ENCODE measurements at places on chromosomes 12 and 14.
A peak's percentile ranks its signal among the peaks of the same experiment; 100 is the strongest.

DNA sequence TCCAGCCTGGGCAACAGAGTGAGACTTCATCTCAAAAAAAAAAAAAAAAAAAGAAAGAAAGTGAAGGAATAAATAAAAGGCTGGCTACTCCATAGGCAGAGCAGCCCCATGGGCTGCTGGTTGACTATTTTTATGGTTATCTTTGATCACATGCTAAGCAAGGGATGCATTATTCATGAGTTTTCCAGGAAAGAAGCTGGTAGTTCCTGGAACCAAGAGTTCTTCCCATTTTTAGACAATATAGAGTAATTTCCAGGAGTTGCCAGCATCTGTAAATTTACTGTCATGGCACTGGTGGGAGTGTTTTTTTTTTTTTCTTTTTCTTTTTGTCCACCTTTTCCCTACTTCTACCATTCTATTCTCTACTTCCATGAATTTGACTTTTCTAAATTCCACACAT lies 24.2 kb downstream of the FGD4 start:
- peaks cover 5% of the 10 kb centered on the region for H3K27me3 ChIP-seq
- H3K4me1 ChIP-seq, result no peaks in the 10 kb centered on the region
- no peak for DNase-seq
- H3K27ac ChIP-seq, result no peak overlapping the region
- peaks cover 3% of the 10 kb centered on the region for H3K36me3 ChIP-seq

- DNase-seq, result no peak
- H3K36me3 ChIP-seq, result peaks cover 4% of the 10 kb centered on the region
- H3K27ac ChIP-seq, result peak overlapping the region; percentile 93
- H3K4me3 ChIP-seq, result peak overlapping the region; percentile 51
- peaks cover 94% of the 10 kb centered on the region for H3K4me1 ChIP-seq
These were observed 37.4 kb downstream of the SH2B3 start for GRCh38 chr12:111443086-111443485.

DNA sequence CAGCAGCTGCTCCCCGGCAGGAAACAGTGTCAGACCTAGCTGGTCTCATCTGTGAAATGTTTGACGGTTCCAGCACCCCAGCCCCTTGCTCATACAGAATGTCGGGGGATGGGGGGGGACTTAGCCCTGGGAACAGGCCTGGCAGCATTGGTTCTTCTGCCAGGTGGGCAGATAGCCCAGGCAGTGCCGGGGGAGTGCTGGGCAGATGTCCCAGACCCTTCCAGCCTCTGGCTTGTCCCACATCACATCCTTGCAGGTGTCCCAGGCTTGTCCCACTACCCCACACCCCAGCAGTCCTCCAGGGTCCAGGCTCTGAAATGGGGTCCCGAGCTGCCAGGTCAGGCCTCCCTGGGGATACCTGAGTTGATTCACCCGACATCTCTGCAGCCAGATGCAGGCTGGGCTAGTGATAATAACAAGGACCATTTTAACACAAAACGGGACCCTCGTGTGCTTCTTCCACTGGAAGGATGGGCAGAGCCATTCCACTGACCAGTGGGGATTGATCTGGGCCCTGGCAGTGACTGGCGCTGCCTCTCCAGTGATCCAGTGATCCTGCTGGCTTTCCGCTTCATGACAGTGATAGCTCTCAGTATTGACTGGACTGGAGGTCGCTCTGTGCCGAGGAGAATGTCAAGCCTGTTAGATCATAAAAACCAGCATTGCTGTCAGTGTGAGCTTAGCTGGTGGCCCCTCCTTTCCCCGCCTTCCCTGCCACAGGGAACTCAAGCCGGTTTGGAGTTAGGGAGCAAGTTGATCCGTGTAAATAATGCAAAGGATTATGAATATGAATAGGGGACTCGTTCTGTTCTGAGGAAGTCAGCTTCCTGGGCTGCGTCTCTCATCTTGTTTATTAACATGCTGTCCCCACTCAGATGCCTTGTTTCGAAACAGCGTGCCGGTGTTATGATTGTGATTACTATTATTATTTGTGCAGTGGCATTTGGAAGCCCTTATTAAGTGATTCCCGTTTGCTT lies 180.6 kb downstream of the AACS start:
- H3K4me1 ChIP-seq, result no peaks in the 10 kb centered on the region
- peaks cover 9% of the 10 kb centered on the region for H3K27me3 ChIP-seq
- DNase-seq, result no peak

GRCh38 chr14:70018713-70019211 lies 139.5 kb downstream of the SMOC1 start:
- DNase-seq, result no peak
- H3K36me3 ChIP-seq, result no peaks in the 10 kb centered on the region
- H3K4me3 ChIP-seq, result peak overlapping the region; percentile 56

GRCh38 chr12:96256672-96257361 lies 62.6 kb downstream of the ELK3 start:
- H3K4me1 ChIP-seq, result peaks cover 24% of the 10 kb centered on the region
- no peak for DNase-seq
- H3K27ac ChIP-seq, result no peak overlapping the region
- H3K4me3 ChIP-seq, result no peak overlapping the region
- H3K27me3 ChIP-seq, result no peaks in the 10 kb centered on the region
- H3K36me3 ChIP-seq, result peaks cover 16% of the 10 kb centered on the region

GRCh38 chr12:124259154-124260066 lies 35.5 kb upstream of the RFLNA start:
- no peak overlapping the region for H3K27ac ChIP-seq
- no peaks in the 10 kb centered on the region for H3K36me3 ChIP-seq
- DNase-seq, result no peak
- no peak overlapping the region for H3K4me3 ChIP-seq

GRCh38 chr12:62679608-62680007 lies 213.0 kb downstream of the MON2 start:
- H3K36me3 ChIP-seq, result no peaks in the 10 kb centered on the region
- no peaks in the 10 kb centered on the region for H3K4me1 ChIP-seq
- H3K4me3 ChIP-seq, result no peak overlapping the region
- no peak for DNase-seq
- H3K27me3 ChIP-seq, result no peaks in the 10 kb centered on the region

GRCh38 chr12:64694130-64695040 lies 64.8 kb downstream of the GNS start:
- no peak overlapping the region for H3K4me3 ChIP-seq
- DNase-seq, result no peak
- H3K36me3 ChIP-seq, result peaks cover 37% of the 10 kb centered on the region
- H3K4me1 ChIP-seq, result peaks cover 65% of the 10 kb centered on the region
- peaks cover 9% of the 10 kb centered on the region for H3K27me3 ChIP-seq
- peak overlapping the region; percentile 59 for H3K27ac ChIP-seq

DNA sequence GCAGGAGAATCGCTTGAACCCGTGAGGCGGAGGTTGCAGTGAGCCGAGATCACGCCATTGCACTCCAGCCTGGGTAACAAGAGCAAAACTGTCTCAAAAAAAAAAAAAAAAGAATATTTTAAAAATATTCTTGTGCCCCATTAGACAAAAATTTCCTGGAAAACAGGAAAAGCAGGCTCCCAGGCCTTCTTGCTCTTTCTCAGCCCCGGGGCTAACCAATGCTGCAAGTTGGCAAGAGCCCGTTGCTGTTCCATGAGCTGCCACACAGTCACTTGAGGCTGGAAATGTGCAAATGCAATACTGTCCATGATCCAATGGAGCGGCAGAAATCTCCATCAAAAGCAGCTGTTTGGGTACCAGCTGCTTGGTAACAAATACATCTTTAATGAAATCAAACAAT lies 994.7 kb downstream of the VRK1 start:
- DNase-seq, result no peak
- H3K27me3 ChIP-seq, result no peaks in the 10 kb centered on the region
- no peak overlapping the region for H3K4me3 ChIP-seq
- H3K4me1 ChIP-seq, result peaks cover 17% of the 10 kb centered on the region
- H3K36me3 ChIP-seq, result no peaks in the 10 kb centered on the region

DNA sequence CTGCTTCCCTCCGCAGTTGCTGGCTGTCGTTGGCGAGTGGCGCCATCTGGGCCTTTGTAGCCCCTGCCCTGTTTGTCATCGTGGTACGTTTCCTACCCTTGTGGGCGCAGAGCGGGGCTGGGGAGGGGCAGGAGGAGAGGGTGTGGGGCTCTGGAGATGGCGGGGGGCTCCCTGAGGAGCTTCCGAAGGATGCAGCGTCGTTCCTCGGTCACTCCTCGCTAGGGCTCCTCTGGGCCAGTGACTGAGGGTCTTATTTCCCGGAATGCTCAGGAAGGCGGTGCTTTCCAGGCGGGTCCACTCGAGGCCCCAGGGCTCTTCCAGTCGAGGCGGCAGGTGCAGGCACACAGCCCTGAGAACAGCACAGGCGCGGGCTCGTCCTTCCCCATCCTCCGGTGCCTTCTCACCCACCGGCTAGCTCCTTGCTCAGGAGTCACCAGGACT lies 167.1 kb downstream of the ADGRD1 start:
- H3K27ac ChIP-seq, result no peak overlapping the region
- no peaks in the 10 kb centered on the region for H3K4me1 ChIP-seq
- H3K27me3 ChIP-seq, result no peaks in the 10 kb centered on the region
- no peaks in the 10 kb centered on the region for H3K36me3 ChIP-seq

- no peak overlapping the region for H3K4me3 ChIP-seq
- H3K27me3 ChIP-seq, result no peaks in the 10 kb centered on the region
- H3K27ac ChIP-seq, result no peak overlapping the region
- no peak for DNase-seq
These were observed 1070.7 kb upstream of the NOVA1 start for GRCh38 chr14:27668531-27668930.

DNA sequence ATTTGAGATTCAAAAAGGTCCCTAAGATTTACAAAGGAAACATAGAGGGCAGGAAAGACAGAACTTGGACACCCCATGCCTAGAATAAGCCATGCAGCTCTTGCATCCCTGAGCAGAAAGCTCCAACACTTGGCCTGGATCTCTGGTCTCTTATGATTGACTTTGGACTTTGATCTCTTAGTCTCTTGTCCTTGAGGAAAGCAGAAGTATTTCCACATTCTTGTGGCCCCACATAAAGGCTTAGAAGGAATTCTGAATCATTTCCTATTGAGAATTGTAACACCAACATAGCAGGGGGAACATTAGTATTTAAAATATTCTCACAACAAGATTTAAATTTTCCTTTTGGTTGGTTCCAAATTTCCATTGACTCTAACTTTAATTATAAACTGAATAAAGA lies 283.7 kb upstream of the PRKD1 start:
- H3K27me3 ChIP-seq, result no peaks in the 10 kb centered on the region
- no peaks in the 10 kb centered on the region for H3K36me3 ChIP-seq
- no peaks in the 10 kb centered on the region for H3K4me1 ChIP-seq
- H3K4me3 ChIP-seq, result no peak overlapping the region
- no peak for DNase-seq

- DNase-seq, result no peak
- peaks cover 3% of the 10 kb centered on the region for H3K27me3 ChIP-seq
- no peak overlapping the region for H3K4me3 ChIP-seq
- H3K4me1 ChIP-seq, result no peaks in the 10 kb centered on the region
- H3K36me3 ChIP-seq, result peaks cover 40% of the 10 kb centered on the region
- H3K27ac ChIP-seq, result no peak overlapping the region
These were observed 56.7 kb downstream of the TTLL5 start for GRCh38 chr14:75717729-75718128.

GRCh38 chr14:93042968-93043940 lies 72.5 kb downstream of the ITPK1 start:
- peak overlapping the region; percentile 67 for H3K27ac ChIP-seq
- peaks cover 4% of the 10 kb centered on the region for H3K27me3 ChIP-seq
- H3K36me3 ChIP-seq, result no peaks in the 10 kb centered on the region
- H3K4me3 ChIP-seq, result peak overlapping the region; percentile 59

DNA sequence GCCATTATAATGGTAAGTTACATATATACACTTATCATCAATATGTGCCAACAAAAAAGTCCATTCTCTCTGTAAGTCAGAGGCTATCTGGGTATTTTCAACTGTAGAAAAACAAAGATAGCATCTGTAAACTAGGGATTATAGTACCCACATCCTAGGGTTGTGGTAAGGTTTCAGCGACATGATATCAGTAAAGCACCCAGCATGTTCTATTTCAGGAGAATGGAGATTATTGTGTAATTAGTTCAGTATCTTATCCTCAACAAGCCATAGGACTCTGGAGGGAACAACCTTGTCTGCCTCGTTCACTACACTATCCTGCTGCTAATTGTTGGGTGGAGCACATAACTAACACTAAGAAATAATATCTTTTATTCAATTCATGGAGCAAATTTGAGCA lies 19.7 kb upstream of the CKAP4 start:
- no peaks in the 10 kb centered on the region for H3K36me3 ChIP-seq
- no peak for DNase-seq
- peaks cover 26% of the 10 kb centered on the region for H3K27me3 ChIP-seq
- H3K4me1 ChIP-seq, result no peaks in the 10 kb centered on the region
- H3K27ac ChIP-seq, result no peak overlapping the region

DNA sequence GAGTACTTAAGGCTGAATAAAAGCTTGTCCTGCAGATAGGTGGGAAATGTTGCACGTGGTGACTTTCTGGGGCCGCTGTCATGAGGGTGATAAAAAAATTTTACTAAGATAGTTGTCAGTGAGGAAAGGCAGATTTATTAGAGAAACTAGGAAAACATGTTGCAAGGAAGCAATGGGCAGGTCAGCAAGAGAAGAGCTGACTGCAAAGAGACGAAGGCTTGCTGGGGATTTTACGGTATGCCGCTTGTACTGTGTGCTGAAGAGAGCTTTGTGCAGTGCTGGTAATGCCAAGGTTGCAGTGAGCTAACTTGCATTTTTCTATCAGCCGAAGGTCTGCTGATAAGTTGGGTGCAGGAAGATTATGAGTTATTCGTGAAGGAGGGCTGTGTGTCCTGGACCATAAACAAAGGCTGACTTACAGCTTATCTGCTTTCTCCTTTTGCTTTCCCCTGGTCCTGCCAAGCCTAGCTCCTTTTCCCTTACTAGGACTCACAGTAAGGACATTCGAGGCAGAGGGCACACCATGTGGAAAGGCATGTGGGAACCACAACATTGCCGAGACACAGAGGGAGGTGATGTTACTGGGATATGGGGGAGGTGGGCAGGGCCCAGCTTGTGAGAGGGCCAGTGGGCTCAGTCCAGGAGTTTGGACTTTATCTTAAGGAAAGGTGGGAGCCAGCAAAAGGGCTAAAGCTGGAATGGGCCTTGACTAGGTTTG lies 7.4 kb upstream of the CCDC88C start:
- H3K27me3 ChIP-seq, result no peaks in the 10 kb centered on the region
- no peaks in the 10 kb centered on the region for H3K36me3 ChIP-seq
- no peak for DNase-seq
- peaks cover 13% of the 10 kb centered on the region for H3K4me1 ChIP-seq

- peak overlapping the region; percentile 8 for H3K27ac ChIP-seq
- peaks cover 2% of the 10 kb centered on the region for H3K27me3 ChIP-seq
- peak; percentile 37 for DNase-seq
- H3K4me3 ChIP-seq, result no peak overlapping the region
- peaks cover 11% of the 10 kb centered on the region for H3K4me1 ChIP-seq
- H3K36me3 ChIP-seq, result no peaks in the 10 kb centered on the region
These were observed 3.3 kb upstream of the SLC4A8 start for GRCh38 chr12:51421266-51421884.

GRCh38 chr12:95083938-95084337 lies 10.5 kb upstream of the NR2C1 start:
- no peaks in the 10 kb centered on the region for H3K36me3 ChIP-seq
- H3K27me3 ChIP-seq, result no peaks in the 10 kb centered on the region
- no peaks in the 10 kb centered on the region for H3K4me1 ChIP-seq

DNA sequence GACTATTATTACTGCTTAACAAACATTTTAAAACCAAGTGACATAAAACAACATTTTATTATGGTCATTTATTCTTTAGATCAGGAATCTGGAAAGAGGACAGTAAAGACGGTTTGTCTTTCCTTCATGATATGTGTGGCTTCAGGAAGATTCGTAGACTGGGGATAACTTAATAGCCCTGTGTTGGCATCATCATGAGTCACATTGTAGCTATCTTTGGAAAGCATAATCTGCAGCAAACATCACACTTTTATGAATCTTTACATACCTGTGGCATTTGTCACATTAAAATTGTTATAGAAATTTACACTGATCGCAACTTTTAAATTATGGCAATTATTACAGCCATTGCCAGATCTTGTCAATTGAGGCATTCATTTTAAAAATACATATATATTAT lies 397.1 kb downstream of the NOVA1 start:
- H3K27ac ChIP-seq, result no peak overlapping the region
- H3K4me3 ChIP-seq, result no peak overlapping the region
- no peak for DNase-seq
- H3K36me3 ChIP-seq, result no peaks in the 10 kb centered on the region
- no peaks in the 10 kb centered on the region for H3K27me3 ChIP-seq

Measured in immature natural killer cell (primary cell).